ENCODE measurements at places on chromosomes 1 and 21.

GRCh38 chr1:117093091-117093534, 28.4 kb downstream of the TRIM45 start:
- DNase-seq: peak; percentile 97

DNA sequence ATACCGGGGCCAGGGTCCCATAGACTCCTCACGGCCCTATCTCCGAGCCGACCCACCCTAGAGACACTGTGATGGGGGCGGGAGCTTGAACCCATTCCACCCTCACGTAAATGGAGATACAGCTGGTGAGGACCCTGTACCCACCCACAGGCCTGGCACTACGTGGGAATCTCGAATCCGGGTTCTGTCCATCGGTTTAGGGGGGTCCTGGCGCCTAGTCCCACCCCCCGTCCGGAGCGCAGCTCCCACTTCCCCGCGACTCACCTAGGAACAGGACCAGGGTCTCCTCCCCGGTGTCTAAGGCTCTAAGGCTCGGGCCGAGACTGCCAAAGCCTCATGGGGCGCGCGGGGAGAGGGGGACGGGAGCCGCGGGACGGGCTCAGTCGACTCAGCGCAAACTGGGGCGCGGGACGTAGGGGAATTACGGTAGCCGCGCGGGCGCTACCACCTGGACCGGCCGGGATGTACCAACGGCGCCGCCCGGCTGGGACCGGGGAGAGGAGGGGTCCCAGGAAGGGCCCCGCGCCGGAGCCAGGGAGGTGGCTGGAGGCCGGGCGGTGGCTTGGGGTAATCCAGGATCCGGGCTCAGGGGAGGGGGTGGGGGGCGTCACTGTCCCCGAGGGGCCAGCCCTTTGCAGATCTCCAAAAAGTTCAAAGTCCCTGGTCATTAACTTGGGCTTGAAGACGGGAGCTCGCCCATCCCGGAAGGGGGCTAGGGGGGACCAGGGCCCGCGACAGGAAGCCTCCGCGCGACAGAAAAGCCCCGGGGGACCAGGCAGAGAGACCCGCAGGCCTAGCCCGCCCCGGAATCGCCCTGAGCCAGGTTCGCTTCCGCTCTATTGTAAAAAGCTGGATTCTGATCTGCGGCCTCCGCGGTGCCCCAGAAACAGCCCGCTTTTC, 1.0 kb downstream of the PLEKHG5 start:
- DNase-seq: peak; percentile 62

DNA sequence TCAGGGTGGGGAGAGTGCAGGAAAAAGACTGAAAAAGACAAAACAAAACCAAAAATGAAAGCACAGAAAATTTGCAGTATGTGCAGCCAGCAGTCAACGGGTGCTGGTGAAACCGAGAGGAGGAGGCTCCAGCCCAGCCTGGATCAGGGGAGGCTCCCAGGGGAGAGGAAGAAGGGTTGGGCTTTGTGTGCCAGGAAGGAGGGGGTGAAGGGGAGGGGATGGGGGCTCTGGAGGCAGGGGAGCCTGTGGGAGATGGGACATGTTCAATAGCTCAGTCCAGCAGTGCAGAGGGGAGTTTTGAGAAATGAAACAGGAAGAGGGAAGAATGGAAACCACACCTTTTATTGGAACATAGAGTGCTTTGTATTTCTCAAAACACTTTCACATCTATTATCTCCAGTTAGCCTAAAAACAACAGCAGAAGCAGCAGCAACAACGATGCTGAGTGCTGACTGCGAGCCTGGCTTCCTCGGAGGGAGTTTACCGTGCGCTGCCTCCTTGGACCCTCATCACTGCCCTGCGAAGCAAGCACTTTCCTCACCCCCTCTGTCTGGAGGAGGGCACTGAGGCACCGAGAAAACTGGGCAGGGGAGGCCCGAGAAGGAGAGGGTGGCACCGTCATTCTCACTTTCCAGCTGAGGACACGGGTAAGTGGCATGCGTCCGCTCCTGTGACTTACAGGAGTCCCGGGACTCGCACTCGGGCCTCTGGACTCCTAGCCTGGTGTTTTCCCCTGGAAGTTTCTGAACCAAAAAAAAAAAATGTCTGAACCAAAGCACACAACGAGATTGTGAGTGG, 62.9 kb downstream of the MDM4 start:
- DNase-seq: no peak

DNA sequence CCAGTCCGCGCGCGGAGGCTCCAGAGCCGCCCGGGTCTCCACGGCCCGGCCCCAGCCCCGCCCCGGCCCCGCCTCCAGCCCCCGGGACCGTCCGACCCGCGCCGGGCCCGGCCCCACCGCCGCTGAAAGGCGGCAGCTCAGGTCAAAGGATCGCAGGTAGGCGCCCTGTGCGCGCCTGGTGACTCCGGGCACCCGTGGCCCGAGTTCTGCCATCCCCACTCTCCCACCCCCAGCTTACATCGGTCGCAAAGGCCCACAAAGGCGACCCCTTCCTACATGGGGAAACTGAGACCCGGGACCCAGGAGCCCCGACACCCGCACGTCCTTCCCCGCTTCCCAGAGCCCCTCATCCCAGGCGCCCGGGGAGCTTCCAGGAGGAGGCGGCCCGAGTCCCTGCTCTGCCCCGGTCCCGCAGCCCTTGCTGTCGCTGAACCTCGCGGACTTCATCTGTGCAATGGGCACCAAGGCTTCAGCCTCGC, at the start of gene TMEM200B:
Gene TMEM200B, minus strand, starts transcription at position 17 of the 479 bp plus-strand sequence. CDS start 2,075 bp downstream, outside the sequence.
- DNase-seq: no peak

- no peak for DNase-seq
Observed at GRCh38 chr21:44555200-44555875, 3.3 kb downstream of the KRTAP10-3 start.

- no peak for DNase-seq
Observed at GRCh38 chr1:90162216-90162615, 167.3 kb downstream of the ZNF326 start.

DNA sequence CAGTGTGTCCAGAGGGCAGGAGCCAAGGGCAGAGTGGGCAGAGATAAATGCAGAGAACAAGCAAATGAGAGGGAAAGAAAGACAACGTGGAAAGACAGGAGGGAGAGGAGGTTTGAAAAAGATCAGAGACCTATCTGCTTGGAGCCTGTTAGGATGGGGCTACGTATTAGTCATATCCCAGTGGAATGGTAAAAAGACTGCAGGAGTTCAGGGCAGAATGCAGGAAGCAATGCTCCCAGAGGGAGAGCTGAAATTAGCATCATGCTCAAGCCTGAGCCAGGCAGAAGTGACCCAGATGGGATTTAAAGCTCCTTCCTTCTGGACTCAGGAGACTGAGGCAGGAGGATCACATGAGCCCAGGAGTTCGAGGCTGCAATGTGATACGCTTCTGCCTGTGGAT, 261.3 kb upstream of the CHRM3 start:
- no peak for DNase-seq

DNA sequence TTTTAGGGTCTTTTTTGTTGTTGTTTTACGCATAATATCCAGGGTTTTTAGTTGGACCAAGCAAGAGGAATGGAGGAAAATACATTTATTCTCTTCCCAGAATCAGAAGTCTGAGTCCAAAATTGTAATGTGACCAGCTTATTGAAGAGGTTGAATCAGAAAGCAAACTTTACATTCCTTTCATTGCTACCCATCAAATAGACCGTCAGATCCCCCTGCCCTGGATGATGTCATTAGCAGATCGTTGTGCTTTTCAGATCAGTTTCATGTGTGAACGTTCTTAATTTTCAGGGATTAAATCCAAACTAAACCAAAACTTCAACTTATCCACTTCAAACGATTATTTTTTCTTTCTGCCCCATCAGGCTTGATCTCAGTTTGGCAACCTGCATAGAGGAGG, 85.7 kb upstream of the NGF start:
- no peak for DNase-seq

GRCh38 chr1:170049176-170049800, 25.2 kb downstream of the KIFAP3 start:
- no peak for DNase-seq

- DNase-seq: no peak
Observed at GRCh38 chr1:227745568-227746265, 10.5 kb downstream of the SNAP47 start.

DNA sequence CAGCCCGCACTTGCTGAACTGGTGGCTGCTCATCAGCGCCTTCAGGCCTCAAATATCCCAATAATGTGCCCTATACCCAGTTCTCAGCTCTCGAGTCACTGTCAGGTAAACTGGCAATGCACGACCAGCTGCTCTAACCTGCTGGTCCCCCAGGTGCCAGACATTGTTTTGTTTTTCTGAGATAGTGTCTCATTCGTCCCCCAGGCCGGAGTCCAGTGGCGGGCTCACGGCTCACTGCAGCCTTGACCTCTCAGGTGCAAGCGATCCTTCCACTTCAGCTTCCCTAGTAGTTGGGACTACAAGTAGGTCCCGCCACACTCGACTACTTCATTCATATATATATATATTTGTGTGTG, 1.0 kb upstream of the NADK start:
- DNase-seq: no peak

DNA sequence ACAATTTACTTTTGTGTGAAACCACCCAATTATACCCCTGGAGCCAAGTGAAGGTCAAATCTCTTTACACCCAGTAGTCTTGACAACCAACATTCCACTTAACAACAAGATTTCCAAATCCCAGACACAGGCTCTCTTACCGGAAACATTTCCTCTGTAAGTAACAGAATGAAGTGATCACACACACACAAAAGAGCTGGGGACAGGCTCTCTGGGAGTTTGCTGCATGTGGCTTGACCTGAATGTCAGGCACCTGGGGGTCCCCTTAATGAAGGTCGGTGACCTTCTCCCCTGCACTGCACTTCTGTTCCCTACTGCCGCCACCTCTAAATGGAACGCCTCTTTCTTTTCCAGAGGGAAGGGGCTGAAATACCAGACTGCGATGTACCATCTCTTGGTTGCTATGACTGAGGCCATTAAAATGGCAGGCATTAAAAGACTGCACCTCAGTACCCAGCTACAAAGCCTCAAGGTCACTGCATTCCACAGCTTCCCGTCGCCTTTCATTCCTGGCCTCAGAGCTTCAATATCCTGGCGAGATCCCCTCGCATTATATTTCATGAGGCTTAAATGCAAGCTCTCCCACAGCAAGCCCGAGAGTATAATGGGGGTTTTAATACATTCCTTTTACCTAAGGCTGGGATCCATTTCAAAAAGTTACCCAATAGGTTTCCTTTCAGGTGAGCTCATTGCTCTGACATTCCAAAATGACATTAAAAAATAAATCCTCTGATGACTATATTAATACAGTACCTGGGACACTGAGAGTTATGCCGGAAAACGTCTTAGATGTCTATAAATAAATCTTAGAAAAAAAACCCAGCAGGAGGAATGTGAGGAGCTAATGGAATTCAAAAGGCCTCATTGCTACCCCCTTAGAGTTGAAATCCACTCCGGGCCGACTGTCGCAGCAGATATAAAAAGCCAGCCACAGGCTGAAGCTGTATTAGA, 90.9 kb upstream of the DIRAS3 start:
- peak; percentile 48 for DNase-seq
